DMS 273 treated with DMSO at 0.1 percent for 48 hours (cell line): ENCODE measurements at places on chromosomes 6 and 20.

GRCh38 chr6:13535306-13535705 is 39.1 kb upstream of the SIRT5 start:
- DNase-seq: no peak

DNA sequence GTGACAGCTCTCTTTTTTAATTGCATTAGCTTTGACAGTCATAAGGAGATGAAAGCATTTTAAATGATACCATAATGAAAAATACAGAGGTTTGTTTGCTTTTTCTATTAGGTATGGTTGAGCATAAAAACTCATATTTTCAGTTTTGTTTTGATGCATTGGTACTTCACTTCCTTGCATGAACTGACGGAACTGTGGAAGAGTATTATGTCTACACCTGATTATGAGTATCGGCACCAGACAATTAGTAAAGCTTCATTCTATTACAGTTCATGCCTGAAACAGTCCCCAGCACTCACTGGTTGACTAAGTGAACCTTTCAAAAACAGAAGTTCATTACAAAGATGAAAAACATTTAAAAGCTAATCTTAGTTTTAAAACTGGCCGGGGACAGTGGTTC is 593.0 kb downstream of the GRIK2 start:
- DNase-seq: no peak

GRCh38 chr6:105153676-105154075 is 26.1 kb downstream of the POPDC3 start:
- no peak for DNase-seq

DNA sequence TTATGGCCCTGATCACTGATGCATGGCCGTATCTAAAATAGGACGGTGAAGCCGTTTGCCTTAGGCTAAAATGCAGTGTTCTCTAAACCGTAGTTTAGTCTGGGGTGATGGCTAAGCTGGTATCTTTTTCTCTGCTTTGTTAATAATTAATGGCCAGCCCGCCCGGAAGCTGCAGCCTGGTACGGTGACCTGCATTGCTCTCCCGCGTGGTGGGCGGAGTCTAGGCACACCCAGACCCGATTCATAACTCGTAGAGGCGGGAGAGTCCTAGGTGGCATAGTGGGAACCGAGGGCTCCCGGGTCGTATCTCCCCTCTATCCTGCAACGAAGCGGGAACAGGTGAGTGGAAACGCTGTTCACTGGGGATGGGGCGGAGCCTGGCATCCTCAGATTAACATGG is 5.5 kb downstream of the CDH4 start:
- DNase-seq: no peak

GRCh38 chr6:119240257-119241110 is 109.1 kb downstream of the MAN1A1 start:
- DNase-seq: no peak

GRCh38 chr6:165571721-165572132 is 91.3 kb downstream of the PDE10A start:
- DNase-seq: no peak

DNA sequence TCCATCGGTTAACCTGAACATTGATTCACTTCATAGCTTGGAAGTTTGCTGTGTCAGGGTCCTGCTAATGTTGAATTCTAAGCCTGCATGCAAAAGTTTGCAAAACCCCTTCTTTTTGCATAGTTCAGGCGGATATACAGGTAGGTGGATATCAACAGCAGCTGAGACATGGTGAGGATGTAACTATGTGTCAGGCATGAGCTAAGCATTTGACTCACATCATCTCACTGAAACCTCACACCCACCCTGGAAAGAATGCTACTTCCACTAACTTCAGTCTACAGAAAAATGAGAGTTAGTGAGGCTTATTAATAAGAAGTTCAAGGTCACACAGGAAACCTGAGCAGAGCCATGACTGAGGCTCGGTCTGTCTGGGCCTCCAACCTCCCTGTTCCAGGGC is 276.9 kb downstream of the BMP7 start:
- DNase-seq: no peak

DNA sequence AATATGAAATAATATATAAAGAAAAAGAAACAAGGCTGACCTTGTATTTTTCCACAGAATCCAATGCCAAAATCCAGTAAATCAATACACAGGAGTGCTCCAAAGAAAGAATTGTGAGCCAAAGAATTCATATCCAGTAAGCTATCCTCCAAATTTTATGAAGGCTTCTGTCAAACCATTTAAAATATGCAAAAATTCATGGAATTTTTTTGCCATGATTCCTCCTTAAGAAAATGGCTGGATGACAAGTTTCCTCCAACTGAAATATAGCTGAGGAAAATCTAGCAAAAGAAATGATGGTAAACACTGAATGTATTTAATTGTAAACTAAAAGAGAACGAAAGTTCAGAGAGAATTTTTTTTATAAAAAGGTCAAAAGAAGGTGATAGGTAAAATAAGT is 290.3 kb downstream of the UBE3D start:
- DNase-seq: no peak

- DNase-seq: no peak
Measured at GRCh38 chr6:131164506-131164905, 29.2 kb downstream of the AKAP7 start.

- DNase-seq: no peak
Measured at GRCh38 chr6:24720131-24720603, 1.2 kb upstream of the C6orf62 start.

GRCh38 chr6:1868561-1869261 is 259.0 kb downstream of the FOXC1 start:
- no peak for DNase-seq

DNA sequence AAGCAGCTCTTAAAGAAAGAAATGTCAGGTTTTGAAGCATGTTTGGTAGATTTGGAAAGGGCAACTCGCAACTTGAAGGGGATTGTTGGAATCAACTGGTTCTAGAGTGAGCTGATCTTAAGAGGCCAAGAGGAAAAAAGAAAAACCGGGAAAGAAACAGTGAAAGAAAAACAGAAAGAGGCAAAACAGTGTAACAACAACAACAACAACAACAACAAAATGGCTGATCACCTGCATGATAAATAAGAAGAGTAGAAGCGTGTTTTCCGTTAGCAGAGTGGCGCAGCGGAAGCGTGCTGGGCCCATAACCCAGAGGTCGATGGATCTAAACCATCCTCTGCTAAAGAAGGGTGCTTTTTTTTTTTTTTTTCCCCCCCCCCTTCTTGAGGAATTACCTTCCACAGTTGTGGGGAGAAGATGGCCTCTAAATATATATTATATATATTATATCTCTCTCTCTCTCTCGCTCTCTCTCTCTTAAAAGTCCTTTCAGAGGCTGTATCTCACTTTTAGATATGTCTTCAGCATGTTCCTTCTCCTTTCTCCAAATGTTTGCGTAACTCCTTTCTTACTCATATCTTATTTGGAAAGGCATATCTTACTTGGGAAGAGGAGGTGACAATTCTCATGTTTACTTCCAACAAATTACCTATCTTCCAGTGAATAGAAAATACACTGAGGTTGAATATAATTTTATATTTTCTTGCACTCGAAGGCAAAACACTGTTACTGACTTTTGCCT is 134.4 kb downstream of the OR2B2 start:
- peak; percentile 2 for DNase-seq

DNA sequence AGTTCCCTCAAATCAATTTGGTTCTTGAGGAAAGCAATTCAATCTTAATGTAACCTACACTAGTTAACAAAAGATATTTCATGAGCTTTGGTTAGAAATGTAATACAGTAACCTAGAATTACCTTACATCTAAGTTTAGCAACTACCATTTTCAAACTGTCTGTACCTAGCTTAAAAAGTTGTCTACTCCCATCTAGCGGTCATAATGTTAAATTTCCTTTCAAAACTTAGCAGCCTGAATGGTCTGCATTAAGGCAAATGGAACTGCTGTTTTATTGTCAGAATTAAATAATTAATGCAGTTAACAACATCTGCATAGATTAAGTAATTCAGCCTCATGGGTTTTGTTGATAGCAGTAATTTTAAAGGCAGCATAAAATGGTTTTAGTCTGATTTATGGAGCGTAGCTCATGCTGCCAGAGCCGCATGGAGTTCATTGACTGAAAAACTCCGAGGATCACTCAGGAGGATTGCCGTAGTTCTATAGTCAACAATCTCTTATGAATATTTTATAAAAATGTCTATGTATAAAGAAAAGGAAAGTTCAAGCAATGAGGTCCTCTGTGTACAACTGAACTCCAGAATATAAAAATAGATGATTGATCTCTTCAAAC is 485.4 kb upstream of the MANEA start:
- DNase-seq: peak; percentile 47
